SK-N-SH (cell line): ENCODE measurements at places on chromosomes 1 and 21. TPM values are rescaled to one million over a fixed set of nuclear protein-coding genes. Genes with fewer than 3 reads are reported as not detected.

The NES gene
- 12.6 and 15.8 TPM in 2 replicates for polyA plus RNA-seq

The NAV1 gene
- 13.3 and 16.1 TPM in 2 replicates for polyA plus RNA-seq

The FAM43B gene
- not detected in 2 replicates for polyA plus RNA-seq

The GBP6 gene
- not detected in 2 replicates for polyA plus RNA-seq

The RGS4 gene
- 124 and 193 TPM in 2 replicates for polyA plus RNA-seq

The TNFRSF18 gene
- polyA plus RNA-seq, result 0.05 TPM in 1 of 2 replicates, not detected in the other

The BLZF1 gene
- polyA plus RNA-seq, result 9.5 and 16.0 TPM in 2 replicates

The GPR157 gene
- polyA plus RNA-seq, result 1.8 and 2.1 TPM in 2 replicates

The ADAM30 gene
- polyA plus RNA-seq, result not detected in 2 replicates

The CCDC185 gene
- not detected in 2 replicates for polyA plus RNA-seq

The TLCD4 gene
- 0.69 and 0.96 TPM in 2 replicates for polyA plus RNA-seq

The INPP5B gene
- polyA plus RNA-seq, result 10.5 and 12.3 TPM in 2 replicates

The OR2C3 gene
- not detected in 2 replicates for polyA plus RNA-seq

The LHX4 gene
- polyA plus RNA-seq, result not detected in 2 replicates
